ENCODE measurements at places on chromosomes 6 and 20.

GRCh38 chr6:105592329-105592728, 189.4 kb upstream of the PREP start:
- DNase-seq = peak; percentile 94

GRCh38 chr6:167700199-167700598, 126.5 kb upstream of the AFDN start:
- DNase-seq = no peak

- DNase-seq = no peak
These were observed 166.4 kb upstream of the ZNF217 start for GRCh38 chr20:53760025-53760441.

- DNase-seq = peak; percentile 40
These were observed 171.7 kb downstream of the CLIC5 start for GRCh38 chr6:45843848-45844521.

DNA sequence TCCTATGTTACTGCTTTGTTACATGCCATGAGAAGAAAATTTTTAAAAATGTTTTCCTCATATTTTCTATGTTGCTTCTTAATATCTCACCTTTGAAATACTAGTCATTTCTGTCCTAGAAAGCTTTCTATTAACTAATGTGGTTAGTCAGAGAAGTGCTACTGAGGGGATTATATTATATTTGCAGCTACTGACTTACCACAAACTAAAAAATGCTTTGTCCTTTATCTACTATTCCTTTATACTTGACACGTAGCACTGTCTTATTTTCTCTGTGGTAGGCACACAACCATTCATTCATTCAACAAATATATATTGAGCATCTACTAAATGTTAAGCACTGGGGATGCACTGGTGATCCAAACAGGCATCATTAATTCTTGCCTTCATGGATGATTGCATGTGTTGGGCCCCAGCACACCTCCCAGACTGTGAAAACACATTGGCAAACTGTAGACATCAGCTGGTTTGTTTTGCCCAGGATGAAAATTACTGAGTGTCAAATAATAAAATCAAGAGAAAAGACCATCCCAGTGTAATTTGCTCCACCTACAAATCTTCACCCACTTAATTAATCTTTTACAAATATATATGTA, 10.7 kb upstream of the MLIP start:
- no peak for DNase-seq

DNA sequence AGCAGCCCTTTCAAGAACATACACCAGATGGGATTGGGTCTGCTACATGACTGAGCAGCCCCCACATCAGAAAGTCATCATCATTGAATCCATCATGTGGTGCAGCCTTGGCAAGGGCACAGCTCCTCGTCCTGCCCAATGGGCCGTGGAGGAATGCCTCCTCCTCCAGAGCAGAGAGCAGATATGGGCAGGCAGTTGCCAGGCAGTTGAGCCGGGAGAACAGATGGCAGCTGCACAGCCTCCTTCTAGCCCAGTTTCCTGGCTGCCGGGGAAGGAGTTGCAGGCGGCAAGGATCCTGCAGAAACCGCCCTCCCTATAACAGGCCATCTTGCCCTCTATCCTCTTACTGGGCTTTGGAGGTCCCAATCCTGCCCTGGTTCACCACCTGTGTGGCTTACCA, 11.9 kb upstream of the ZFAND3 start:
- no peak for DNase-seq
